Fibroblast of villous mesenchyme (primary cell): ENCODE measurements at places on chromosomes 5 and 9.

- DNase-seq, result no peak
These were observed 29.9 kb upstream of the UNC5A start for GRCh38 chr5:176780176-176781053.

GRCh38 chr9:70811638-70812037 is 309.8 kb downstream of the TRPM3 start:
- no peak for DNase-seq

- DNase-seq, result no peak
These were observed 85.8 kb downstream of the FGF1 start for GRCh38 chr5:142600092-142600491.

DNA sequence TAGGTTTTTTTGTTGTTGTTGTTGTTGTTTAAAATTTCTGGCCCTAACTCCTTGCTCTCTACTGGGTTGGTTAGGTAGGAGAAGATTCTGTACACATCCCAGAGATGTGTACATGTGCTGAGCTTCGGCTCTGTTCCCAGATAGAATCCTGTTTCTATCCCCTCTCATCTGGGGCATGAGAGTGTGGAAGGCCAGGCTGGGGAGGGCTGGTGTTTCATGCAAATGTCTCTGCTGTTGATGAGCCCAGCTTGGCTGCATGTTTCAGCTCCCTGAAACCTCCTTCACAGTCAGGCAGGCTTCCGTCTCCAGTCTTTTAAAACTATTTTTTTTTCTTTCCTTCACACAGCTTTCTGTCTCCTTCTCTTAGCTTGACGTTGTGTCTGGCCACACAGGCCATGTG is 526.9 kb upstream of the KLF4 start:
- no peak for DNase-seq

- no peak for DNase-seq
These were observed 55.6 kb downstream of the ATPSCKMT start for GRCh38 chr5:10194083-10194482.

- peak; percentile 83 for DNase-seq
These were observed 14.6 kb upstream of the PPP2CA start for GRCh38 chr5:134240421-134240962.

DNA sequence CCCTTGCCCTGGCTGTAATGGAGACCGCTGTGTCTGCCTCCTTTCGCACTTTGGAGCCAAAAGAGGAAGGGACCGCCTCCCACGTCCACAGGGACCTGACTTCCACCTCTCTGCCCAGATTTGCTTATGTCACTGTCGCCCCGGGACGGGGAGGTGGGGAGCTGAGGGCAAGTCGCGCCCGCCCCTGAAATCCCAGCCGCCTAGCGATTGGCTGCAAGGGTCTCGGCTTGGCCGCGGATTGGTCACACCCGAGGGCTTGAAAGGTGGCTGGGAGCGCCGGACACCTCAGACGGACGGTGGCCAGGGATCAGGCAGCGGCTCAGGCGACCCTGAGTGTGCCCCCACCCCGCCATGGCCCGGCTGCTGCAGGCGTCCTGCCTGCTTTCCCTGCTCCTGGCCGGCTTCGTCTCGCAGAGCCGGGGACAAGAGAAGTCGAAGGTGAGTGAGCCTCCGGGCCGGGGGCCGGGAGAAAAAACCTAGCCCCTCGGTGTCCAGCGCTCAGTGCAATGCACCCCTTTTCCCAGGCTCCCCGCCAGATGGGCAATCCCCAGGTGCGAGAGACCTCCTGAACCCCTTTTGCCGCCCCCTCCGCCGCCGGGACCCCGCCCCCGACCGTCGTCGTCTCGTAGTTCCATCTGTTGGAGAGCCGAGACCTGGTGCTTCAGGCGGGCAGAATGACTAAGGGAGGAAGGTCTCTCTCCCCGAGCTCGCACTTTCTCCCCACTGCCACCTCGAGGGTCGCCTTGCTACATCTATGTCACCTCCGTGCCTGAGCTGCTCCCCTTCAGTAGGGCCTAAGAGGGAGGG is at the start of gene GPX3:
Gene GPX3, plus strand, starts transcription at position 288 of the 807 bp plus-strand sequence. Its CDS starts 64 bp downstream, at position 352.
- peak; percentile 67 for DNase-seq

DNA sequence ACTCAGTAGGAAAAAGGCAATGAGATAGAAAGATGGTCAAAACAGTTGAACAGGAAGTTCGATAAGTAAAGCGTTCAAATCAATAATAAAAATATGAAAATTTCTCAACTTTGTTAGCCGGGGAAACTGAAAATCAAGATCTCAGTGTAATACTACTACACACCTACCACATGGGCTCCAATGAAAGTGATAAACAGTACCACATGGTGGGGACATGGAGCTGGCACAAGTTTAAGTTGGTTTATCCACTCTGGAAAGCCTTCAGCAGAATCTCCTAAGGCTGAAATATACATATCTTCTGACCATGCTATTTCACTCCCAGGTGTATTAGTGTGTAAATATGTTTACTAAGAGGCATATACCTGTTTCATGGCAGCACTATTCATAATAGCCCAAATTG is 126.8 kb downstream of the NXNL2 start:
- DNase-seq, result peak; percentile 36

GRCh38 chr9:94929369-94929756 is 202.9 kb downstream of the AOPEP start:
- DNase-seq, result no peak

DNA sequence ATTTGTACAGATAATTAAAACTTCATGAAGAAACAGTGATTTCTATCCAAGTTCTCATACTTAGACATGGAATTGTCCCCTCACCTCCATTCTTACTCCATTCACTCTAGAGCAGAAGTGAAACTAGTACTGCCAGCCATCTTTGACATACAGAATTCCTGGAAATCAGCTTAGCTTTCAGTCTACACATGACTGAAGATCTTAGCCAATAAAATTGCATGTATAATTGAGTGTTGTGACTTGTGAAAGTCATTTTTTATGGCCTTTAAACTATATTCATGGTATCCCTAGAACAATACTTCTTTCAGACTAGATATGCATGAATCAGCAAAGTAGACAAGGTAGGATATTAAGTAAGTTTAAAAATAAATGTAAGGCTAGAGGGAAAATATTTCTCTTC is 705.2 kb upstream of the ZNF608 start:
- no peak for DNase-seq

GRCh38 chr5:36442352-36442751 is 140.7 kb upstream of the RANBP3L start:
- DNase-seq, result no peak

DNA sequence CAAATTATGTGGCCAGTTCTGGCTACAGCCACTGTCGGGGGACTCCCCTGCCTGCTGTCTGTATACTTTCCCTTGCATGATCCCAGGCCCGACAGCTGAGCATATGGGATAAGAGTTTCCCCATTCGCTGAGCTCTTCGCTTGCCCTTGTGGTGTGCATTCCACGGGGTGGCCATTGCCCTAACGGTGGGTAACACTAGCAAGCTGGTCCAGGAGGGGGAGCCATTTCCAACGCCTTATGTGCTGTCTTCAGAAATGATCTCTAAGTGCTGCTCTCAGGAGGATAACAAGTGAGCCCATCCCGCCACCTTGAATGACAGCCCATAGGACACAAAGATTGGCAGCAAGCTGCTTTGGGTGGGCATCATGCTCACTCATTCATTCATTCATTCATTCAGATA is 190.9 kb downstream of the FSTL4 start:
- peak; percentile 4 for DNase-seq

DNA sequence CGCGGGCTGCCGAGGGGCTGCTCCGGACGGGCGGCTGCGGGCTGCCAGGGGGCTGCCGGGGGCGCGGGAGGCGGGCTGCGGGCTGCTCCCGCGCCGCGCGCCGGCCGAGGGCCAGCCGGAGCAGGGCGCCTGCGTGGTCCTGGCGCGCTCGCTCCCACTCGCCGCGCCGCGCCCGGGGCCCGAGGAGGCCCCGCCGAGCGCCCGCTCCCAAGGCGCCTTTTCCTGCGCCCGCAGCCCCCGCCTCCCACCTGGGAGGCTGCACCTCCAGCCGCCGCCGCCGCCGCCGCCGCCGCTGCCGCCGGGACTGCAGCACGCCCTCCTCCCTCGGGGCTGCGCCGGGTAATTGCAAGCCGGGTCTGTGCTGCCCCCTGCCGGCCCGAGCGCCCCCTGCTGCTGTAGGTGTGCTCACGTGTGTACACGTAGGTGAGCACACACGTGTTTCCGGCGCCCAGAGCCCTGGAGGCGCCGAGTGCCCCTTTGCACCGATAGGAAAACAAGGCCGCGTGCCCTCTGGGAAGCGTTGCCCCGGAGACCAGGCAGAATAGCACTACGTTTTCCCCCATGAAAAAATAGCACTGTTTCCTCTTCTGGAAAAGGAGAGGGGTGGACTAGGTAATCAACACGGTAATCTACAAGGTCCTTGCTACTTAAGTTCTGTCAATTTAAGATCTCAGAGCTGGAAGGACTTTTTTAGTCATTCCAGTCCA is at the start of gene EPB41L4B:
Gene EPB41L4B, minus strand, starts transcription at position 318 of the 707 bp plus-strand sequence. CDS start 613 bp downstream, outside the sequence.
- DNase-seq, result peak; percentile 79

GRCh38 chr9:116157436-116158138 is 4.0 kb downstream of the PAPPA start:
- DNase-seq, result peak; percentile 81

GRCh38 chr9:81369121-81369520 is 320.2 kb downstream of the TLE1 start:
- no peak for DNase-seq

DNA sequence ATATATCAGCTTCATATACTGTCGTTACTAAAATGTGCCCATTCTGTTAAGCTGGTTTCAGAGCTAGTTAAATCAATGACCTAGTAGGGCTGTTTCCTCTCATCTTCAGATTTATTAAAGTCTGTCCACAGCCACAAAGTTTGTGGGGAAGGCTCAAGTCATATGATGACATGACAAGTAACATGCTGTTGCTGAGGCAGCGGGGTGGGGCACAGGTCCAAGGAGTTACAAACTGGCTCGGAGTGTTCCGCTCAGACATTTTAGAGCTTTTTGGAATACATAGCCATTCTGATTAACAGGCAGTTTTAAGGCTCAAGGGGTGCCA is 2.7 kb upstream of the ANP32B start:
- peak; percentile 14 for DNase-seq

DNA sequence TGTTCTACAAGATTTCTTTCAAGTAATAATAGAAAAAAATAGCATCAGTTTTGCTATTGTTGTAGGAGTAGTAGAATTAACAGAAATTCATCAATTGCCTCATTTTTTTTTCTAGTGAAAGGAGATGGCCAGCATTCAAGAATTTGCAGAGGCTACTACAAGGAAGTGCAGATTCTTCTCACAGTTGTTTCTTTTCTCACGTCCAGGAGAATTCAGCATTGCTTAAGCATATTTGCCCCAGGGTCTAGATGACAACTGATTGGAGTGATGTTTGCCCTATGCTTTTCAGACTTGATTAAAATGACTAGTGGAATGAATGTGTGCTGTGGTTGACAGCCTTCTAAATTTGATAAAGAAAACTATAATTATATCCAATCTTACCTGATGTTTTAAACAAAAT is 46.6 kb upstream of the SLC12A2 start:
- DNase-seq, result peak; percentile 50

DNA sequence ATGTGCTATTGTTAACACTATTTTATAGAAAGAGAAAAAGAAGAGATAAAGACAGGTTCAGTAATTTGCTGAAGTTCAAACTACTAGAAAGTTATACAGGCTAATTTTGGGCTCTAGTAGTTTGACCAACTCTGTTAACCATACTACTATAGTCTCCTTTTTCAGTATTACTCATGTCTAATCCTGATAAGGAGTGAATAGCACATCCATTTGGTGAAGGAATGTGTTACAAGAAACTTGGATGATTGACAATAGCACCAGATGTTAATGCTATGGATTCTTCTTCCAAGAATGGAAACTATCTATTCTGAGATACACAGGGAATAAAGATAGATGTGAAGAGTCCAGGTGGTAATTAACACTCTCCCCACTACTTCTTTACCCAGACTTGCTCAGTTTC is 677.3 kb downstream of the PRELID2 start:
- DNase-seq, result no peak

DNA sequence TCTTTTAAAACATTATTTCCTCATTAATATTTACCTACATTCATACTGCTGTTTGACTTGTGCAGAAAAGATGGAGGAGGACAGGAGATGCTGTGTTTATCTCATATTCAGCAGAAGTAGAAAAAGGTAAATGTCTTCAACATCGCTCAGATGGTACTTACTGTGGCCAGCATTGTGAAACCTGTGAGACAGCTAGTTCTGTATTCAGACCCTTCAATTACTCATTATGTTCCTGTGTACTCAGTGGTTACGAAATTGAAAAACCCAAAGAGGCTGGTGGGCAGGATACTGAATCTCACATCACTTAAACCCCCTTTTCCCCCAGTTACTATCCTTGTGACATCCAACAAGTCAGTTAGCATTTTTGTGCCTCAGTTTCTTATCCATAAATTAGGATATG is 216.0 kb downstream of the KDM4C start:
- DNase-seq, result no peak

GRCh38 chr5:43623048-43623680 is 20.2 kb downstream of the NNT start:
- DNase-seq, result no peak

- no peak for DNase-seq
These were observed 147.9 kb upstream of the COL5A1 start for GRCh38 chr9:134493461-134494272.

GRCh38 chr5:79133121-79133656 is 21.6 kb downstream of the BHMT start:
- peak; percentile 63 for DNase-seq

DNA sequence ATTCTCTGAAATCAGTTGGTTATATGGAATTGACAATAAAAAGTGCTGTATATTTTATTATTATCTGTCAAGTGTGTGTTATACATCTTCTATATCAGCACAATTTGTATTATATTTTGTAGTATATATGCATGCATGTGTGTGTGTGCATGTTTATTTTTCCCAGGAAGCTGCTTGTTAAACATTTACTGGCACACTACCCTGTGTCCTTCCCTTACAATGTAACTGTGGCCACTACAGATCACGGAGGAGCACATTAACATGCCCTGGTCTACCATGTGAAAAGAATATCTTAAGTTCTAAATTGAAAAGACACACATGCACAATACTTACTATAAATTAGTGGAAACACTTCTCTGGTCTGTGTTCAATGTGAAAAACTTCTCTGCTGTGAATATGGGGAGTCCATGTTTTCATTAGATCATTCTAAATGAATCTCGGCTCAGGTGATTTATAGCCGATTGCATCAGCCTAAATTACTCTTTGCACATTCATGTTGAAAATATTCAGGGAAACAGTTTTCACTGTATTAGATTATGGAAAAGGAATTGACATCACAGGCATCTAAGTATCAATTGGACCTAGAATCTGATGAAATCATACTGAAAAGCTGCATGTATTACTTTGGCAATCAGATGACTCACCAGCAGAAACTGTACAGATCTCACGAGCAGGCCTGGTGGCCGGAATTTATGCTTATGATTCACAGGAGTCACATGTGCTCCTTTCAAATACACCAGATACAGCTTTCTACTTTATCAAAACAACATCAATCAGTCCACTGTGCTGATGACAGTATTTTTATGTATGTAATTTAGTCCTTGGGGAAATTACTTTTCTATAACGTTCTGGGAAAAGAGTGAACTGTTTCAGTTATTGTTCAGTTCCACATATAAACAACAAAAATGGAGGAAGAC is 39.4 kb downstream of the LURAP1L start:
- peak; percentile 100 for DNase-seq
